AG04450 (cell line): ENCODE measurements at places on chromosomes 2 and 18.

GRCh38 chr2:55112229-55113031 is 62.2 kb upstream of the RTN4 start:
- DNase-seq: no peak

DNA sequence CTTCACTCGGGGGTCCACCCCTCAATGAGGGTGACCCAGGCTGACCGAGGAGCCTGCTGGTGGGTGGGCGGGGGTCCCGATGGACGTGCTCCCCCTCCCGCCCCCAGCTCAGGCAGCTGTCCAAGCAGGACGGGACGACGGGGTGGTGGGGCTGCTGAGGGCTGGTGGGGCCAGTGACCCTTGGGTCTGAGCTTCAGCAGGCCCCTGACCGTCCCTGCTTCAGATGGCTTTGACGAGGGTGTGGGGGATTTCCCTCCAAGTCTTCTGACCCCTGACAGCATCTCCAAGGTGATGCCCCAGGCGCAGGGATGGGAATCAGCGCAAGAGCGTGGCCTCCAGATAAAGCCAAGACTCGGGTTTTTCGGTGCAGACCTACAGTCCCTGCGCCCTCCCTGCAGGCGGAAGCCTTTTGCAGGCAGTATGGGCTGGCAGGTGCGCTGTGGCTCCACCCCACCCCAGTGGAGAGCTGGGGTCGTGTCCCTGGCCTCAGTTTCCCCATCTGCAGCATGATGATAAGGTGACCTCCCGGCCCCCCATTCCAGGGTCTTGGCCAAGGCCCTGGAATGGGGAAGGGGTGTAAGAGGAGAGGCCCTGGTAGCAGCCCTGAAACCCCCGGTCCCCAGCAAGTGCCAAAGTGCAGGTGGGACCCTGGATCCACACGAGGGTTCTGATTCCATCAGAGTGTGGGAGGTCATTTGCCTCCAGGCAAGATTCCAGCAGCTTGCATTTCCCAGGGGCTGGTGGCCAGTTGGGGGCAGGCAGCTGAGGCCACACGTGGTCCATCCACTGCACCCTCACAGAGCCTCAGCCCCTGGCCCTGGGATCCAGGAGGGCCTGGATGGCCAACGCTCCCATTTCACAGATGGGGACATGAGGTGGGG is 8.7 kb downstream of the CROCC2 start:
- DNase-seq: no peak

DNA sequence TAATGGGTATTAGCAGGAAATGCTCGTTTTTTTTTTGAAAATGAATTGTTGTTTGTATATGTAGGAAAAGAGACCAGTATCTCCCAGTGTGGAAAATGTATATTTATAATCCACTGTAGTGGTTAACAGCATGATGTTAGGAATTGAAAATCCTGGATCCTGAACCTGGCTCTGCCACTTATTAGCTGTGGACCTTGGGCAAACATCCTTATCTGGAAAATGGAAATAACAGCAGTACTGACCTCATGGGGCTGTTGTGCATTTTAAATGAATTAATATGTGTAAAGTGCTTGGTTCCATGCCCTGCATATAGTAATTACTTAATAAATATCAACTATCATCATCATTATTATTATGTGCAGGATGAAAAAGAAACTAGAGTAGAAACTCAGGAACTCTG is 251.3 kb downstream of the CDCA7 start:
- no peak for DNase-seq

- DNase-seq: no peak
These were observed 456.7 kb downstream of the TMEM182 start for GRCh38 chr2:103218516-103218915.

- DNase-seq: no peak
These were observed 42.8 kb downstream of the PLB1 start for GRCh38 chr2:28538652-28539051.

- DNase-seq: no peak
These were observed 27.2 kb downstream of the NAT8 start for GRCh38 chr2:73614997-73615396.

GRCh38 chr2:206890926-206891325 is 48.4 kb upstream of the CPO start:
- DNase-seq: no peak

DNA sequence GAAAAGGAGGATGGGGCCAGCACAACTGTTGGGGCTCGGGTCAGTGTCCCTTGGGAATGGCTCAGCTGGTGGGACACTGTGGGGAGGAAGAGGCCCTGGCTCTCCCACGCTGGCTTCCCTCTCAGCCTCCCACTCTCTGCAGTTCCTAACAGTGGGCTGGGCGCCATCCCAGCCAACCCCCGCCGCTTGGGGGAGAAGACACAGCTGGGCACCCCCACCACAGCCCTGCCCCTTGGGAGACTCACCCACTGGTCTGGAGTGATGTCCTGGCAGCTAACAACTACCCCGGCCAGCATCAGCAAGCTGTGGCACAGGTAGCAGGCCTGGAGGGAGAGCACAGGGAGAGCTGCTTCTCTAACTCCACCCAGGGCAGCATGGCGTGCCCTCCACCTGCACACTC is 8.3 kb upstream of the SEMA4C start:
- no peak for DNase-seq

DNA sequence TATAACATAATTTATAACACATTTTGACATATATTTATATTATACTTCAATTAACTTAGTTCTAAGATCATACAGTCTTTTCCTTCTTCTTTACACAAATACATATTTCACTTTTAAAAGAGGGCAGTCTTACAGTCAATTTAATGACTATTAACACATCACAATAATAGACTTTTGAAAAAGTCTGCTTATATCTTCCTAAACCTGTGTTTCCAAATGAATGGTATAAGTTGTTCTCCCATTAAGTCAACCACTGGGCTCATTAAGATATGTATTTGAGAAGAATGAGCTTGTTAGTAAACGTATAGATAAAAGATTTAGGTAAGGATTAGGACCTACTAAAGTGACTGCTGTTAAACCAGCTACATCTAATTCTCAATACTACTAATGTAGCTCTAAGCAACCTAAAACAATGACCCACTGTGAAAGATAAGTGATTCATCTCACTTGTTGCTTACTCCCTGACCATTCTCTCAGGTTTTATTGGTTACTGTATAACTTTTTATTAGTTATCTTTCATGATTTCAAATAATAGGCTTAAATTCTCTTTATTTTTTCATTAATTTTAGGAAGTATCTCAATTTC is 27.0 kb downstream of the SLC40A1 start:
- no peak for DNase-seq

DNA sequence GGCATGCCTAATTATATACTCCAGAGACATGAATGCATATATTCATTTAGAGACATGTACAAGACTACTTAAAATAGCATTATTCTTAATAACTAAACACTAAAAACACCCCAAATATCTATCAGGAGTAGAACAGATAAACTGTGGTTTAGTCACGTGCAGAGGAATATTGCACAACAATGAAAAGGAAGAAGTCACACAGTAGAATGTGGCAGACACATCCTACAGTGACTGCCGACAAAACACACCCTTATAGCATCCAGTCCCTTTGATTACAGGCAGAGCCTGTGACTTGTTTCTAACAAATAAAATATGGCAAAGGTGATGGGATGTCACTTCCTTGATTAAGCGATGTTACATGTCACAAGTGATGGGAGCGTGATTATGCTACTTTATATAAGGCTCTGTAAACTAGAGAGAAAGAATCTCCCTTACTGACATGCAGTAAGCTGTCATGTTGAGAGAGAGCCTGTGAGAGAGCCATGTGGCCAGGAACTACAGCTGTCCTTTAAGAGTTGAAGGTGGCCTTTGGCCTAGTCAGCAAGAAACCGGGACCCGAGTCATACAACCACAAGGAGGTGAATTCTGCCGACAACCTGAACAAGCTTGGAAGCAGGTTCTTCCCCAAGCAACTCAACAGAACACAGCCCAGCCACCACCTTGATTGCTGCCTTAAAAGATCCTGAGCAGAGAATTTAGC is 39.1 kb upstream of the LGALSL start:
- DNase-seq: no peak

- no peak for DNase-seq
These were observed 577 bp upstream of the GLI2 start for GRCh38 chr2:120734930-120735651.

GRCh38 chr18:50628533-50628905 is 68.6 kb downstream of the MAPK4 start:
- no peak for DNase-seq

- DNase-seq: no peak
These were observed 73.6 kb upstream of the TSPYL6 start for GRCh38 chr2:54329482-54330161.

GRCh38 chr2:147149575-147150240 is 695.1 kb upstream of the ACVR2A start:
- DNase-seq: no peak

- no peak for DNase-seq
These were observed 621.1 kb downstream of the STK39 start for GRCh38 chr2:167626301-167626700.

DNA sequence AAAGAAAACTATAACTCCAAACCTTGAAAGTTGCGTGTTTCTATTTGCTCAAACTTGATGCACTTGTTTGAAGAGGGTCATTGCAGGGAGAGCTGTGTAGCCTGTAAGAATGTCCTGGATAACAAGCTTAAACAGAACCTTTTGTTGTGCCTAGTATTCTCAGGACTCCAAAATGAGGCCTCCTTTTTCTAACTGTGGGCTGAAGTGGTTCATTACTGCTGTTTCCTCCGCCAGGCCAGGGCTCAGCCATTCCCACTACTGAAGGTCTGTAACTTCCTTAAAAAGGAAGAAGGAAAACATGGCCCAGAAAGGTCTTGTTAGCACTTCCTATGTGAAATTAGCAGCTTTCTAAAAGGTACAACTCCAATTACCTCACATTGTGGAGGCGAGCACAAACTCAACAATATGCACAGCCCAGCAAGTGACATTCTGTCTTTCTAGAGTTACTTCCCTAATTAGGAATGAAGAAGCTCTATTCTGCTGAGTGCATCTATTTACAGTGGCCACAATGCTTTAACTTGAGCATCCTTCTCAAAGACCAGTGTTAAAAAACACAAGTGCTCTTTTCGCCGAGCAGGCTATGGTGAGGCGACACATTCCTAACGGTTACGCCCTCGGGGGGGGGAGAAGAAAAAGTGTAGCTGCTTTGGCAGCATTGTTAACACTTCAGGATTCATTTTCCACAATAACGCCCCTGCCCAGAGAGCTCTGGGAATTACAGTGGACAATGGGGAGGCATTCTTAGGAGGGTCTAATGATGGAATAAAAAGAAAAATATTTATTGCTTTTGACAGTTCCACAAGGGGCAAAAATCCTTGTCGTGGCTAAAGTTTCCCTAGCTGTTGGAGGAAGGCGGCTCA is 136.9 kb upstream of the SIX3 start:
- no peak for DNase-seq

GRCh38 chr2:138298120-138298814 is 203.3 kb upstream of the SPOPL start:
- no peak for DNase-seq

DNA sequence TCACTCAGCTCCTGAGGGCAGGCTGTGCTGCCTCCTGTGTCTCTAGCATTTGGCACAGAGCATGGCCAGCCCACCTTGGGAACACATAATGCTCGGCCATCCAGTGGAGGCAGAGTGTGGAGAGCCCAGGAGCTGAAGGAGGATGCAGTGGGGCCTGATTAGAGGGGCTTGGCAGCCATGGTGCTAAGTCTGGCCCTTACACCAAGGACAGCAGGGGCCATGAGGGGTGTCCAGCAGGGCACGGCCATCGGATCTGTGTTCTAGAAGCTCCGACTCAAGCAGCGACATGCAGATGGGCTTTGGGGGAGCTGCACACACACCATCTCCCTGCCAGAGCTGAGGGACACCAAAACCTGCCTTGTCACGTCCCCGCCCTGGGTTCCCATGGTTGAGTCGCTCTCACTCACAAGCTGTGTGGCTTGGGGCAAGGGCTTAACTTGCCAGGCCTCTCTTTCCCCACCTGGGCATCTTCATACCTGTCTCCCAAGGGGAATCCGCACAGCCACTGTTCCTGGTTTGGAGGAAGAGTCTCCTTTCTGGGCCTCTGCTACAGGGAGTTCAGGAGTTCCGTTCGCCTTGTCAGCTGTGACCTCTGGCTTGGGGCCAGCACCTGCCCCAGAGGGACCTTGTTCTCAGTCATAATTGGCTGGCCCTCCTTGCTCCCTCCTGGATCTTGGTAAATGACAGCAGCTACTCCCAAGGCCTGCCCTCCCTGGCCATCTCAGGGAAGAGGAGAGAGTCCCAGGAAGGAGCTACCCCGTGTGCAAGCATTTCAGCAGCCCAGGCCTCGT is 1.3 kb upstream of the TOGARAM2 start:
- DNase-seq: no peak

DNA sequence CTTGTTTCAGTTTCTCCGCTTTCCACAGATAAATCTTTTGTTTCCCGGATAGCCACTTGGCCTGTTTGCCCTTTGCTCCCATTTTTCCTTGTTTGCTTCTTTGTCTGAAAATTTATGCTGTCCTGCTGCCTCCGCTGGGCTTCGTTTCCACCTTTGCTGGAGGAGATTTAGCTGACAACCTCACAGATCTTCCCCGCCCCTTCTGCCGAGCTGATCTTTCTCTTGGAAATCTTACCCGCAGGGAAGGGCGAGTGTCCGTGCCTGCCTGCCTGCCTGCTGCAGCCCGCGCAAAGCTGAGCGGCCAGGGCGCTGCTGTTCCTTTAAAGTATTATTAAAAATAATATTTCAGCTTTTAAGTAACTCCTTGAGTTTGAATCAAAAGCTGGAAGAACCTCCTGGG is 1.4 kb upstream of the XRCC5 start:
- no peak for DNase-seq

DNA sequence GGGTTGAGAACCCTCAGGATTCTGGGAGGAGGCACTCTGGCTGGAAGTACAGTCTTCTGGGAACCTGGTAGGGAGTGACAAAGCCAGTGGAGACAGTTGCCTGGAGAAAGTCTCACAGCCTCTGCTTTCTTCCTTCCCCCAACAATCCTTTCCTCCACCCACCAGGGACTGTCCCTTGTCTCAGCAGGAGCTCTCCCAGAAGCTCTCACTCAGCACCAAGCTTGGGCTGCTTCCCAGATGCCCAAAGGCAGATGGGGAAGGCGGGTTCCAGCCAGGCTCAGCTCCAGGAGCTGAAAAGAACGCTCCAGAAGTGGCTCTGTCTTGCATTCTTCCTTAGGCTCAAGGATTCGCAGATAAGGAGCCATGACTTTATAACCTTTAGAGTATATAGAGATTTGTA is 7.6 kb upstream of the NAGK start:
- DNase-seq: no peak

- DNase-seq: no peak
These were observed 171.2 kb upstream of the MYO3B start for GRCh38 chr2:170006587-170007325.

DNA sequence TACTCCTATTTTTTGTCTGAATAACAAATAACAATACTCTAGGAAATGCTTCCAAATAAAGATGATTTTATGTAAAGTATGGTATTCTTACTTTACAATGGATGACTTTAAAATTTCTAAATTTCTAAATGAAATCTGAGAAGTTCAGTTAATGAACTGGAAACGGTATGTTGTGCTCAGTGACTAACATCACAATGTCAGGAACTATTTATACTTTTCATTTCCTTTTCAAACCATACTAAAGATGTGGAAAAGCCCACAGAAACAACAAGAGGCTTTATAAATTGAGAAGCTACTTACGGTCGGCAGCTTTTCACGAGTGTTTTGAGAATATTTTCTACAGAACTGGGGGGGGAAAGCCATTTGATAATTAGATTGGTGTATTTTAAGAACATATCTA is 31.1 kb downstream of the PSME4 start:
- DNase-seq: no peak

GRCh38 chr18:48548011-48548771 is 9.4 kb downstream of the CTIF start:
- DNase-seq: no peak
